ENCODE measurements at places on chromosomes 1 and 21.
A peak's percentile ranks its signal among the peaks of the same experiment; 100 is the strongest.

GRCh38 chr1:172500207-172500606 is 32.7 kb upstream of the SUCO start:
- no peak for DNase-seq

- no peak for DNase-seq
Measured at GRCh38 chr21:39362733-39363132, 13.8 kb upstream of the HMGN1 start.

DNA sequence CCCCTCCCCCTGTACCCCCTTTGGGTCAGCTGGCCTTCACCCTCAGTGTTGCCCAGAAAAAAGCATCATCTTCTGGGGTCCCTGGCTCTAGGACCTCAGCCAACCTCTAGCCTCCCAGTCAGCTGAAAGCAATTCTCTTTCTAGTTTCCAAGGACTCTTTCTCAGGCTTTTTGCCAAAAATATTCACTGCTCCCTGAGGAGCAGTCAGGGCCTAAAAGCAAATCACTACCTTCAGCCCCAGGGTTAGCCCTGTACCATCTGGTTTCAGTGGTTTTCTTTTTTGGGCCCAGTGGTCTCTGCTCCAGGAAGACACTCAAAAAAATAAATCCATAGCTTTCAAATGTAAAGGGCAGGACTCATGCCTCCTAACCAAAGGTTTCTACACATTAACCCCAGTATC is 3.1 kb upstream of the LMOD1 start:
- no peak for DNase-seq

GRCh38 chr1:237700181-237700580 is 190.5 kb downstream of the ZP4 start:
- DNase-seq = no peak

DNA sequence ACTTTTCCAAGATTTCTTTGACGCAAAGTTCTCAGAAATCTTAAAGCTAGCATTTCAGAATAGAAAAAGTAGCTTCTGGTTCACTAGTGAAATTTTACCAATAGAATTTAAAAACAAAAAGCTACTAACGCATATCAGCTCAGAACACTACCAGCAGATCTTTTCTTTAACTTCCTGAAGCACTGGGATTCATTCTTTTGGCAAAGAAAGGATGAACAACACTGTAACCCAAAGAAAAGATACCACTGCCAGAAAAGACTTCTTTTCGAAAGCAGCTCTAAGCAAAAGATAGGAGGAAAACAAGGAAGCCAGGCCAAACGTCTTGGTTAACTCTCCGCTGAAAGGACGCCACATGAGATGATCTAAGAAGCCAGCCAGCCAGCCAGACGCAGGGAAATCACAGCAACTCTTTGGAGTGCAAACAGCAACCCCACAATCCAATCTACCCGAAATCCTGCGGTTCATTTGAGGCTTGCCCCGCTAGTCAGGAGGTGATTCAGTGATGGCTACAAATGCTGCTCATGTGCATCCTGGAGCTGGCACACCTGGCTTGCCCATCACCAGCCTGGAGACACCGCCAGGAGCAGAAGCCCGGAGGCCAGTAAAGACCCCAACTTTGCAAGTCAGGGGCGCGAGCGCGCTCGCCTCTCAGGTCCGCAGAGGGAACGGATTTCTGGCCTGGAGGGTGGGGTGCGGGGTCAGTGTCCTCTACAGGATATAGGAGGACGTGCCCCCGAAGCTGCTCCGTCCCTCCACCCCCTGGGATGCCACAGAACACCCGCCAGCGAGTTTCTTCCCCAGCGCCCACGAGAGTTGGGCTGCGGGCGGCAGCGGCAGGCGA is 812 bp downstream of the NBPF1 start:
- DNase-seq = peak; percentile 94

DNA sequence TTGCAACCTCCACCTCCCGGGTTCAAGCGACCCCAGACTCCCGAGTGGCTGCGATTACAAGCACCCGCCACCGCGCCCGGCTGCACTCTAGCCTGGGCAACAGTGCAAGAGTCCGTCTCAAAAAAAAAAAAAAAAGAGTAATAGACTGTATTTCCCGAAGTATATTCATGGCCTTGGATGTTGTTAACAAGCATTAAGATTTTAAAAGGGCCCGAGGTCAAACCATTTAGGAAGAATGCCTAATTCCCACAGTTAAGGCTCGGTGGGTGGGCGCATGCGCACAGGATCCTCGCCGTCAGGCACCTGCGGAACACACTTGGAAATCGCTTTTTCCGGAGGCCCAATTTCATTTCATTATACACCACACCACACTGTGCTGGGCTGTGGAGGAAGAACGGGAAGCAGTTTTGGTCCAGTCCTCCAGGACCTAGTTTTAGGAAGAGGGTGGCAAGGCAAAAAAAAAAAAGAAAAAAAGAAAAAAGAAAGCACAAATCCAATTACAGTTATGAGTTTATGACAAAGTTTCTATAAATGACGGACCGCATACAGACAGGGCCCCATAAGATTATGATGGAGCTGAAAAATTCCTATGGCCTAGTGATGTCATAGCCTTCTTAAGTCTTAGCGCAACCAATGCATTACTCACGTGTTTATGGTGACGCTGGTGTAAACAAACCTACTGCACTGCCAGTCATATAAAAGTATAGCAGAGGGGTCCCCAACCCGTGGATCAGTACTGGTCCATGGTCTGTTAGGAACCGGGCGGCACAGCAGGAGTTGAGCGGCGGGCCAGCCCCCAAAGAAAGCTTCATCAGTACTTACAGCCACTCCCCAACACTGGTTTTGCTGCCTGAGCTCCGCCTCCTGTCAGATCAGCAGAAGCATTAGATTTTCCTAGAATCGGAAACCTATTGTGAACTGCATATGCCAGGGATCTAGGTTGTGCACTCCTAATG is 38.2 kb downstream of the H3-3A start:
- no peak for DNase-seq

DNA sequence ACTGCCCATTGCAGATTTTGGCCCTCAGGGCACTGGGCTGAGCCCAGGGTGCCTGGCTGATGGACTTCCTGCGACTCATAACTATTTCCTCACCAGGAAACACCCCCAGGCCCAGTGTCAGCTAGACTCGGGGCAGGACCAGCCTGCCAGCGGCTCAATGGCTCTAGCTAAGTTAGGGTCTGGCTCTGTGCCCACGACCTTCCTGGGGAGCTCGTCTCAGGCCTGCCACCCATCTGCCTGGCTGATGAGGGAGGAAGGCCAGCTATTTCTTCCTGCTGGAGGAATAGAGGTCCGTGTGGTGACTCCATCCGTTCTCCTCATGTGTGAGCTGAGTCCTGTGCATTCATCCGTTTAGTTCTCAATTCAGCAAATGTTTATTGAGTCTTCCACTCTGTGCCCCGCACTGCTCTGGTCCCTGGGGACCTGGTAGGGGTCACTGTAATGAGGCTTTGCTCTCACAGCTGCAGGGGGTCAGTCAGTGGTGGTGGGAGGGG is 44.5 kb downstream of the KIRREL1 start:
- no peak for DNase-seq
